Stimulated activated CD8-positive, alpha-beta memory T cell treated with anti-CD3 and anti-CD28 coated beads, Interleukin-15, amount 100 ng/mL, for 4 hours (primary cell): ENCODE measurements at places on chromosomes 3 and 15.

DNA sequence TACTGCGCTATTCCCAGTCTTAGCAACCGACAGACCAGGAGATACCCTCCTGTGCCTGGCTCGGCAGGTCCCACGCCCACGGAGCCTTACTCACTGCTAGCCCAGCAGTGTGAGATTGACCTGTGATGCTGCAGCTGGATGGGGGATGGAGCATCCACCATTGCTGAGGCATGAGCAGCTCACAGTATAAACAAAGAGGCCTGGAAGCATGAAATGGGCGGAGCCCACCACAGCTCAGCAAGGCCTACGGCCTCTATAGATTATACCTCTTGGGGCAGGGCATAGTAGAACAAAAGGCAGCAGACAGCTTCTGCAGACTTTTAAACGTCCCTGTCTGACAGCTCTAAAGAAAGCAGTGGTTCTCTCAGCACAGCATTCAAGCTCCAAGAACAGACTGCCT, 160.3 kb downstream of the ANXA2 start:
- DNase-seq: no peak

GRCh38 chr3:187685948-187686347, 15.8 kb upstream of the SST start:
- no peak for DNase-seq

DNA sequence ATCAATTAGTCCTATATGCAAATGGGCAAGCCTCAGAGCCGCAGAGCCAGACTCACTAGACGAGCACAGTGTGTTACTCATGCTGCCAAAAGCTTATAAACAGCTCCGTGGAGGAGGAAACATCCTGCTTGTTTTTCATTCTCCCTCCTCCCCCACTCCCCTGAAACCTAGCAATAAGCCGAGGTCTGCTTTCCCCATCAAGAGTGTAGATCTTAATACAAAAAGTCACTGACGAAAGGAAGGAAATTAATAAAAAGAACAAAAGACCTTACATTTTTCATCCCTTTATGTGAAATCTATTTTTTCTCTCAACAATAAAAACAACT, 88.5 kb downstream of the XXYLT1 start:
- DNase-seq: no peak

- DNase-seq: no peak
These were observed 1.5 kb downstream of the CORO2B start for GRCh38 chr15:68580026-68580882.

GRCh38 chr15:67115586-67115969, 50.2 kb downstream of the SMAD3 start:
- DNase-seq: no peak

GRCh38 chr3:170739410-170739809, 130.6 kb downstream of the RPL22L1 start:
- no peak for DNase-seq

DNA sequence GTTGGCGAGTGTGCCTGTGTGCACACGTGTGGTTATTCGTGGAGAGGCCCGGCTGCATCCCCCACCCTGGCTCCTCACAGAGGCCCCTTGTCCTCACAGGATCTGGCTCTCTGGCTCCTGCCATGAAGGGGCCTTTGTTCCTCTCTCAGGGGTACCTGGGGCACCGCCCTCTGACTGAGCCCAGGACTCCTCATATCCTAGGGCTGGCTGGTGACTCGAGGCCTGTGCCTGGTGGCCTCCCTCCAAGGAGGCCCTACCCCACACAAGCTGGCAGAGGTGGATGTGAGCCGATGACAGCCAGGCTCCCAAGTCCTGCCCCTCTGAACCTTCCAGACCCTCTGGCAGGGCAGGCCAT, 10.0 kb downstream of the PRKCD start:
- no peak for DNase-seq

- DNase-seq: no peak
These were observed 82.2 kb upstream of the WDR72 start for GRCh38 chr15:53841651-53842050.

DNA sequence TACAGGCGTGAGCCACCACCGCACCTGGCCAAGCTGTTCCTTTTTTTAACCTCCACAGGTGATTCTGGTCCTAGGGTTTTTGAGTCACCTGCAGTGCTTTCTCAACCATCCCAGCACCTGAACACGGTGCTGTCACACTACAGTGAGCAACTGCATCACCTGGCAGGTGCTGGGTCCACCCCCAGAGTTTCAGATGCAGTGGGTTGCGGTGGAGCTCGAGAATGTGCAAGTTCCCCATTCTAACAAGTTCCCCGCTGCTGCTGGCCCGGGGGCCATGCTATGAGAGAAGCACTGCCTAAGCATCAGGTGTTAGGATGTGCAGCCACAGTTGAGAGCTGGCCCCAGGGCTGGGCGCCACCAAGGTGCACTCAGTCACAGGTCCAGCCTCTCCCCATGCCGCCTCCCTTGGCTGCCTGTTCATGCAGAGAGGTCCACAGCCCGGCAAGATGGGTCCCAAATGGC, 18.0 kb downstream of the ISG20 start:
- no peak for DNase-seq

DNA sequence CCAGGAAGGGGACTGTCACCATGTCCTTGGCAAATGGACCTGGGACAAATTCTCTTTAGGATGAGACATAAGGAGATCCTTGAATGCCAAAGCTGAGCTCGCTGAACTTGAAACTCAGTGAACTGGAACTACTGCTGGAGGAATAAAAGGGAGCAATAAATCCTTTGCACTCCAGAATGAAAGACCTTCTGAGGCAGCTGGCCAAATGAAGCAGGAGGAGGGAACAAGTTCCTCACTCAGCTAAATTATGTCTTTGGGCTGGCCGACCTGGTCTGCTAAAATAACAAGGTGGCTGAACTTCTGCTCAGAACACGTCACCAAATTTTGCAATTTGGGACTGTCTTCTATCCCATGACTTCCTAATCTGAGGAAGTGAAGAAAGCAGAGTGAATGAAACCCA, 314.7 kb downstream of the LPP start:
- no peak for DNase-seq

DNA sequence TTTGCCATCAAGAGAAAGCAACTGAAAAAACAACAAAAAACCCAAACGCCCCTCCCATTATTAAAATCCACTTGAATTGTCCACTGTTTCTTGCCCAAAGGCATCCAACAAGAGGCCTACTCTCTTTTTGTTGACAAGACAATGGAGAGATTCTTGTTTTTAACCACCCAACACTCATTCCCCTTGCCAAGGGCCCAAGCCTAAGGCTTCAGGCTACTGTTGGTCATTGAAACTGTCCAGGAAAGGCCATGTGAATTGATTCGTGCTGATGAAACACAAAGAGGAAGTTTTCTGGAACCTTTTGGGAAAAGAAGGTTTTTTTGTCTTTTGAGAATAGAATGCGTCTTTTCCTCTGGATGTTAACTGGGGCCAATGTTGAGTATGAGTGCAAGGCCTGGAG, 157.4 kb upstream of the PFN2 start:
- no peak for DNase-seq

DNA sequence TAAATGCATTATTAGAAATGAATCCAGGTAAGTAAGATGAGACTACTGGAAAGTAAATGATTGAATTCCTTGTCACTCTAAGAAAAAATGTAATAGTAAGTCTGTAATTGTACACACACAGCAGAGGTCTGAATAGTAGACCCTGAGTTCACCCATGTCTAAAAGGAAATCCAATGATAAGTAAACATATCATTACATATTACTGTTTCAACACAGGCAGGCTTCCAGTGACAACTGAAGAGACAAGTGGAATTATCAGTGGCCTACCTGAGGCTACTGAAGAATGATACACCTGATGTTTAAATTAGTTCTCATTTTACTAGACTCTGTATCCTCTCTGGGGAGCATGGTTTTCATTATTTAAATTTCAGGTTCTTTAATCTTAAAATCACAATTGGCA, 6.2 kb upstream of the CCNL1 start:
- DNase-seq: no peak

- DNase-seq: no peak
These were observed 485.9 kb downstream of the NSUN3 start for GRCh38 chr3:94548581-94549316.

- no peak for DNase-seq
These were observed 45.7 kb downstream of the MORC1 start for GRCh38 chr3:109072194-109072593.

DNA sequence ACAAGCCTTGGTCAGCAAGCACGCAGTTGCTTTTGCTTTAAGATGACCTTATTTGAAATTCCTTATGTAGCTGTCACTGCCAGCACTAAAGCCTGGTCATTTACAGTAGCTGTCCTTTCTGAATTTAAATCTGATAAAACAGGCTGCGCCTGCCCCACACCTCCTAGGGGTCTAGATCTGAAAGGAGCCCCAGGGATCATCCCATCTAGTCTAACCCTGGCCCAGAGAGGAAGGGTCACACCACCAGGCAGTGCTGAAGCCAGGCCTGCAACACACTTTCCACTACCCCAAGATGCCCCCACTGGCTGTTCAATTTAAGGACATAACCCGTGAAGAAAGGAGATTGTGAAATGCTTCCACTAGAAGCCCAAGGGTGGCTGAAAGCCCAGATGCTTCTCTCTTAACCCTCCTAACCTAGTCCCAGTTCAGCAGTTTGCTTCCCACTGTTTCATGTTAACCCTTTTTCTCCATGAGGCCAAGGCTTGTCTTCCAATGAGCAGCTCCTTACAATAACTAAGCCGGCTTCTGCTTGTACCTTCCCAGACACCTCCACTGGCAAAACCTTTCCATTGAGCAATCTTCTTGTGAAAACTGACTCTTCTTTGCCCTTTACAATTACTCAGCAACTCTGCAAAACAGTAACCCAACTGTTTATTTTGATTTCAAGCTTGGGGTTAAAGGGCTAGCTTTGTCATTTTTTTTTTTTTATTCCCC, 198.9 kb upstream of the LPP start:
- DNase-seq: no peak

DNA sequence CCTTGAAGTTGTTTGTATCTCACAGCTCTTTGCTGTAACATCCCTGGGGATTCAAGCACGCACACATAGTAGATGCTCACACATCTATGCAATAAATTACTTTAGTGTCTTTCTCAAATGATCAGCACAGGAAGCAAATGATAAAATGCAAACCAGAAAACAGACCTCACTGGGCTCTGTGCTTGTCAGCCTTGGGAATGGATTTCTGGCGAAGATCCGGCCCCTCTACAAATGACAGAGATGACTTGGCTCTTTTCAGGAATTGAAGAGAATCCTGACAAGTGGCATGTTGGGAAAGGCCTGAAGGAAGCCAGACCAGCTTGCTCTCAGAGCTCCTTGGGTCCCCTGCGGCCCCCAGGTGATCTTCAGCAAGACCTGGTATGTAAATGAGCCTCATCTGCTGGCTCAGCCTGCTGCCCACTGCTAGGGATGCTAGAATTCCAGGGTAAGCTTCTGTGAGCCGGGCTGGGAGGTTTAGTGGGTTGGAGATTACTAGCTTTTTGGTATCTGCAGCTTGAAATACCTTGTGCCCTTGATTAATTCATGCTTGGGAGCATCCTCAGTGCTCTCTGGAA, 54.1 kb downstream of the LPP start:
- DNase-seq: no peak

DNA sequence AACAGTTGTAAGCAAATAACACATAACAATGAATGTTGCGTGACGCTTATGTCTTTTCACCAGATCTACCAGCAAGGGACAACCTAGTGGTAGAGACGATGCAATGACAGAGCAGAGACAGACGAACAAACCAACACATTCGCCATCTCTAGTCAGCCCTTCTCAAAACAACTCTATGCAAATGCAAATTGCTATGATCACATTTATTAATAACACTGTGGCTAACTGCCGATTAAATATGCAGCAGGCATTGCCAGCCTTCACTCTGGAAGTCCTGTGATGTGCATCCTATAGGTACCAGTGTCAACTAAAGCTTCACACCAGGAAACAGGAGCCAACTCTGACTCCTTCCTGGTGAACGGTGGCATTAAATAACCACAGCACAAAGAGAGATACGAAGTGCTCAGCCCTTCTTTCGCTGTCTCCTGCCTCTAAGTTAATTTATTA, 94.2 kb downstream of the FOXP1 start:
- no peak for DNase-seq

- no peak for DNase-seq
These were observed 8.3 kb upstream of the TMCO5A start for GRCh38 chr15:37926136-37926535.

- no peak for DNase-seq
These were observed 9.0 kb downstream of the MYD88 start for GRCh38 chr3:38147421-38147820.

DNA sequence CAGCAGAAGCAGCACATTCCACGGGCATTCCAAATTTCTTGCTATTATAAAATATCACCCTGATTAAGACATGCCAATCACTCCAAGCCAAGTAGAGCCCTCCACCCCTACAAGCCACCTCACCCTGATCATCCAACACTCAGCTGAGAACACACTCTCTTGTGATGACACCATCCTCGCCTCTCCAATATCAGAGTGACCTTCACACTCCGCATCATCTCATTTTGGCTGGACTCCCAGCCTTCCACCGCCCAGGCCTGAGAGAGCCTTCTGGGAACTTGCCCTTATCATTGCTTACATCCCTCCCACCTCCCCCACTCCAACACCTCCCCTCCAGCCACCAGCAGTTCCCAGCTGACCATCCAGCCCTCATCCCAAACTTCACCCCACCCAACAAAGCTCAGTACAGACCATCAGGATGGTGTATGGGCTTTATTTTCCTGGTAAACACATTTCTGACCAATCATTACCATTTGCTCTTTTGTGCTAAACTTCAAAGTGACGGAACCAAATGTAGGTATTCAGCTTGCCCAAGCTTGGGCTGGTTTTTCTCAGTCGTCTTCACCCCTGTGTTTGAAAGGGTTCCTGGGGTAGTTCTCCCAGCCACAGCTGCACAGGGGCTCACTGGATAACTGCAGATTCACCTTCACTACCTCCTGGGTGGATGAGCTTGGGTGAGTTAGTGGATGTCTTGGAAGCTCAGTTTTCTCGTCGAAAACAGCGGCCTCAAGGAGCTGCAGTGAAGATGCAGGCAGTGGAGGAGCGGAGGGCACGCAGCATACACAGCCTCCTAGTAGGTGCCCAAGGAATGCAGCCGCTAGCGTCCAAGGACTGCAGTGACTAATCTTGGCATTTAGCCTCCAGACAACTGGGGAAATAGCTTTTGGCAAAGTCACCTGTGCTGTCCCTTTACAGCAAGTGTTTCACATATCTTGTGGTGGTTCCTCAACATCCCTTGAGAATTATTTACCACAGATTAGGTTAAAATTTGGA, 115.1 kb downstream of the LIPC start:
- no peak for DNase-seq

- DNase-seq: no peak
These were observed 119.5 kb upstream of the PRICKLE2 start for GRCh38 chr3:64344721-64345207.

DNA sequence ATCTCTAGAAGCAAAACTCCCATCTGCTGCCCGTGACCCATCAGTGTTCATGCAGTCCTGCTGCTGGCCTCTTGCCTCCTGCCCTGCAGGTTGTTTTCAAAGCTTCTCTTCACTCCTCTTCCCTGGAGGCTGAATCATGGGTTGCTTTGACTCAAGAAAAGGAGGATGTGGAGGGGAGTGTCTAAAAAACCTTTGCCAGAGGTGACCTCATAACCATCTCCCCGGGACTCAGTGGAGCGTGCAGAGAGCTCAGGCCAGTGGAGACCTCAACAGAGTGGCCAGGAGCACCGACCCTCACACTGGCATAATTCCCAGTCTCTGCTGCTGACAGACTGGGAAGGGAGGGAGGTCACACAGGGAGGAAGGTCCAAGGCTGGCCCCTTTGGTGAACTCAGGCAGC, 60.9 kb upstream of the ITGA11 start:
- DNase-seq: no peak
